ENCODE measurements at places on chromosomes 13 and 19.

GRCh38 chr13:113098162-113098732 is 7.3 kb upstream of the F7 start:
- DNase-seq: no peak
- H3K4me3 ChIP-seq: no peak overlapping the region
- H3K4me1 ChIP-seq: no peaks in the 10 kb centered on the region
- H3K36me3 ChIP-seq: no peaks in the 10 kb centered on the region

- H3K4me1 ChIP-seq: peaks cover 67% of the 10 kb centered on the region
- no peak overlapping the region for H3K4me3 ChIP-seq
- H3K27ac ChIP-seq: peak overlapping the region; percentile 100
- DNase-seq: peak; percentile 89
- H3K36me3 ChIP-seq: no peaks in the 10 kb centered on the region
- H3K27me3 ChIP-seq: no peaks in the 10 kb centered on the region
Observed at GRCh38 chr13:109154966-109155761, 525.8 kb downstream of the MYO16 start.

GRCh38 chr13:20069956-20070355 is 90.9 kb downstream of the GJA3 start:
- H3K27ac ChIP-seq: no peak overlapping the region
- no peaks in the 10 kb centered on the region for H3K4me1 ChIP-seq
- H3K36me3 ChIP-seq: peaks cover 82% of the 10 kb centered on the region
- no peaks in the 10 kb centered on the region for H3K27me3 ChIP-seq
- no peak overlapping the region for H3K4me3 ChIP-seq
- no peak for DNase-seq

DNA sequence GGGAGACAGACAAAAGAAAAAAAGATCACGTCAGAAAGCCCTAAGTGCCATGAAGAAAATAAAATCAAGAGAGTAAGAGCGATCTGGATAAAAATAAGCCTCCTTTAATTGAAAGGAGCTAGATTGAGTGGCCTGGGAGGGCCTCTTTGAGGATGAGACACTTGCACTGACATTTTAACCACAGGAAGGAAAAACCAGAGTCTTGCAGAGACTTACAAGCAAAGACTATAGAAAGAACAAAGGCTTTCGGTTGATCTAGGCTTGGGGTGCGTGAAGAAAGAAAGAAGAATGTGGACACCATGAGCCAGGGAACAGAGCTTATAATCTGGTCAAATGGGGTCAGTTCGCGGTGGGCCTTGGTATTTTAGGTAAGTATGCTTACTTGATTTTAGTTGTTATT is 342.7 kb downstream of the COG6 start:
- no peaks in the 10 kb centered on the region for H3K36me3 ChIP-seq
- H3K4me3 ChIP-seq: no peak overlapping the region
- DNase-seq: no peak

GRCh38 chr13:35706721-35707120 is 230.2 kb upstream of the MAB21L1 start:
- no peaks in the 10 kb centered on the region for H3K4me1 ChIP-seq
- no peaks in the 10 kb centered on the region for H3K36me3 ChIP-seq
- no peak overlapping the region for H3K4me3 ChIP-seq
- no peak for DNase-seq

DNA sequence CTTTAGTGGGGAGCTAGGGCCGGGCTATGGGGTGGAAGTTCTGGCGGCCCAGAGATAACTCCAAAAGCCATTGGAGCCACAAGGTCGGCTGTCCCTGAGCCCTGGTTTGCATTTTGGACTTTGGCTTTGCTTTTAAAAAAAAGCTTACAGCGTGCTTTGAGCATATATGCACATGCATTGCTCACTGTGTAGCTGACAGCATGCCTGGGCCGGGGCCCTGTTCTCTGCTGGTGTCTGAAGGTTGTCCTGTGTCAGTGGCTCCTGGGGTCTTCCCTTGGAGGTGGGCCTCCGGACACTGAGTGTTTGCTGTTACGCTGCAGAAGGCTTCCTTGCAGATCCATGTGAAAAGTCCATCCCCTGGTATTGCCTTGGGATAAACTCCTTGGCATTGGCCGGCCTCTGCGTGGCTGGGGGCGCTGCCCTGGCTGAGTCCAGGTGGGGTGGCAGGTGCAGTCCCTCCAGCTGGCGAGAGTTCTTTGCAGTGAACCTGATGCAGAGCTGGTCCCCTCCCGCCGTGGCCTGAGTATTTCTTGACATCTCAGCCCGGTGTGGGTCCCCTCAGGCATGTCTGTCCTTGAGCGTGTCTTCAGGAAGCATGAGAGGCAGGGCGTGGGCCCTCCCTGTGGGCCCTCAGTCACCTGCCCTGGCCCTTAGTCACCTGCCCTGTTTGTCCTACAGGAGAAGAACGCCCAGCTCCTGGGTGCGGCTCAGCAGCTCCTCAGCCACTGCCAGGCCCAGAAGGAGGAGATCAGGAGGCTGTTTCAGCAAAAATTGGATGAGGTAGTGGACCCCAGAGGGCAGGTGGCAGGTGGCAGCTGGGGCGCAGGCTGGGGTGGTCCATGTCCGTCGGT is 23.0 kb downstream of the PLEKHJ1 start:
- H3K27ac ChIP-seq: no peak overlapping the region
- H3K4me3 ChIP-seq: no peak overlapping the region
- no peaks in the 10 kb centered on the region for H3K27me3 ChIP-seq
- H3K36me3 ChIP-seq: peaks cover 71% of the 10 kb centered on the region
- no peaks in the 10 kb centered on the region for H3K4me1 ChIP-seq

- H3K4me1 ChIP-seq: no peaks in the 10 kb centered on the region
- no peaks in the 10 kb centered on the region for H3K27me3 ChIP-seq
- no peak overlapping the region for H3K4me3 ChIP-seq
- DNase-seq: no peak
- no peaks in the 10 kb centered on the region for H3K36me3 ChIP-seq
- no peak overlapping the region for H3K27ac ChIP-seq
Observed at GRCh38 chr19:50187937-50188336, 15.5 kb upstream of the MYH14 start.

DNA sequence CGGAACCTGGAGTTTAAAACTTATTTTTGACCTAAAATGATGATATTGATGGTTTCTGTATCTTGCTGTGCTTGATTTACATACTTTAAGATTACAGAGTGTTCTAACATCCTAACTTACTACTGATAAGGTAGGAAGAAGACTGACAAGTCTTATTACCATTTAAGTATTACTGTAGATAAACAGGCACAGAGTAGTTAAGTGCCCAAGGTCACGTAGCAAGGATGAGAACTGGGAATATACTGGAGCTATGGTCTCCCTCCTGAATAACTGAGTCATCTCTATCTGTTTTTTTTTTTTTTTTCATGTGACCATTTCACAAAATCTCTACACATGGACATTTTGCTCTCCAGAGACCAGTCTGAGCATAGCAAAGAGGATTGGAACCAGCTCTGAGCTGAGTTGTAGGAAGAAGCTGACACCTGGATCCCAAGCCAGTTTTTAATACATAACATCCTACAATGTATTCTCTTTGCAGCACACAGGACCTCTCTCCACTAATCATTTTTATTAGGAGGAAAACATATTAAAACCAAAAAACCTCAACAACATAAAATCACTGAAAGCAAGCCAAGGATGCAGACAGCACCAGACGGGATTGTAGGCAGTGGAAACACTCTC is 173.5 kb downstream of the DNAJC15 start:
- no peaks in the 10 kb centered on the region for H3K27me3 ChIP-seq
- no peaks in the 10 kb centered on the region for H3K36me3 ChIP-seq
- H3K4me3 ChIP-seq: no peak overlapping the region
- no peak for DNase-seq
- H3K4me1 ChIP-seq: no peaks in the 10 kb centered on the region

- H3K36me3 ChIP-seq: no peaks in the 10 kb centered on the region
- peak; percentile 66 for DNase-seq
- H3K27me3 ChIP-seq: no peaks in the 10 kb centered on the region
- H3K4me3 ChIP-seq: no peak overlapping the region
Observed at GRCh38 chr13:113672002-113672651, 5.1 kb downstream of the GRK1 start.

DNA sequence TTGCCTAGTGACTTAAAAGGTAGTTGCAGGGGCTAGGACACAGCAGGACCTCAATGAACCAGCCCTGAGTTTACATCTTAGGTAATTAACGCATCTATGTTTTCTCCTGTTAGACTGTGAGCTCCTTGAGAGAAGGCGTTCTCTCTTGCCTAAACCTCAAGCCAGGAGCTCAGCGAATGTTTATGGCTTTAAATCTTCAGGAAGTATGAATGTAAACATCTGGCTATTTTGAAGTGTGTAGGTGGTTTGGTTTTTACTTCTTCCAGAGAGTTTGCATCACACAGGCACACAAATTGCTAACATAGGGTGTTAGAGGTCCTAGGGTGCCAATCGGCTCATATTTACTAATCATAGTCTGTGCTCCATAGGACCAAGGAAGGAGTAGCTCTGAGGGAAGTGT is 387.7 kb upstream of the ZNF507 start:
- DNase-seq: no peak
- peaks cover 5% of the 10 kb centered on the region for H3K27me3 ChIP-seq
- no peaks in the 10 kb centered on the region for H3K4me1 ChIP-seq

DNA sequence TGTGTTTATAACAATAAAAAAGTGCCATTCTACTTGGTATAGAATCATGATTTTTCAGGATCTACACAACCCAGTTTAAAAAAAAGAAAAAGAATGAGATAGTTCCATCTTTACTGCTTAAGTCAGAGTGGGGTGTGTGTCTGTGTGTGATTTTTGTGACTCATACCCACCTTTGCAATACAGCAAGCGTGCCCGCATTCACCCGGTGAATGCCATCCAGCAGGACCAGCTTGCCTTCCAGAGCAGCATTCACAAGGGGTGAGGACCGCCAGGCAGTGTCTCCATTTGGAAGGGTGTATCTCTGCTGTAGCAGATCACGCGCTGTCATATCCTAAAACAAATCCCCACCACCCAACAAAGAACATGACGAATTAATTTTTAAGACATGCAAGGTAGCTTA is 127.7 kb downstream of the VWA8 start:
- no peak for DNase-seq
- H3K4me1 ChIP-seq: peaks cover 13% of the 10 kb centered on the region
- H3K27me3 ChIP-seq: no peaks in the 10 kb centered on the region
- peaks cover 10% of the 10 kb centered on the region for H3K36me3 ChIP-seq
- no peak overlapping the region for H3K27ac ChIP-seq

DNA sequence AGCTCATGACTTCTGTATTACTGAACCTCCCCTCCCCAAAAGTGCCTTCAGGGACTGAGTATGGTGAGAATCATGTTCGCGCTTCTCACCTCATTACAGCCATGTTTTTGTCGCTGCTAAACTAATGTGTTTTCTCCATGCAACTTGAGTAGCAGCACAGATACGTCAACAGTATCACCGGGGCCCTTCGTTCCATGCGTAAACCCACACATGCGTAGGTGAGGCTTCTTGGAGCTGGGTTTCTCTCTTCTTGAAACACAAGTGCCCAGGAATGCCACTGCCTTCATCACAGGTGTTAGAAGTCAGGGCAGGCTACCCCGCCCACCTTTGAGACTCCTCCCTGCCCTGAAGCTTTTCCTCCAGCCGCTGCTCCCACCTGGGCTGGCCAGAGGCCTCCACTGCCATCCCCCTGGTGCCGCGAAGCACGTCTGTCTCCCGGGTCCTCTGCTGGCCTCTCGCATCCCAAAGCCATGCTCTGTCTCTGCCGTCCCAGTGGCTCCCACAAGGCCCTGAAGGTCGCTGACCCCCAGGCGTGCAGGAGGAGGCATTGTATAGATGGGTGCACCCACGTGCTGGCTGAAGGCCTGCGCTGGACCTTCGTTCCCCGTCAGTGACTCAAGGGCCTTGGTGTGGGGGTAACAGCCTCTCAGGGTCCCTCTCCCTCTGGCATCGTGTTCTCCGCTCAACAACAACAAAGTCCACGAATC is 135.3 kb upstream of the MCF2L start:
- no peaks in the 10 kb centered on the region for H3K4me1 ChIP-seq
- H3K4me3 ChIP-seq: no peak overlapping the region
- H3K36me3 ChIP-seq: peaks cover 25% of the 10 kb centered on the region
- no peak for DNase-seq
- no peaks in the 10 kb centered on the region for H3K27me3 ChIP-seq

GRCh38 chr13:79745081-79745480 is 264.1 kb downstream of the NDFIP2 start:
- no peak for DNase-seq
- no peaks in the 10 kb centered on the region for H3K4me1 ChIP-seq
- no peaks in the 10 kb centered on the region for H3K27me3 ChIP-seq
- H3K36me3 ChIP-seq: no peaks in the 10 kb centered on the region
- H3K4me3 ChIP-seq: no peak overlapping the region

- no peak for DNase-seq
- H3K36me3 ChIP-seq: no peaks in the 10 kb centered on the region
- no peak overlapping the region for H3K4me3 ChIP-seq
- no peak overlapping the region for H3K27ac ChIP-seq
- H3K27me3 ChIP-seq: no peaks in the 10 kb centered on the region
Observed at GRCh38 chr13:48551329-48551728, 18.4 kb upstream of the RCBTB2 start.

- H3K27me3 ChIP-seq: no peaks in the 10 kb centered on the region
- H3K4me3 ChIP-seq: no peak overlapping the region
Observed at GRCh38 chr13:66576381-66576780, 653.8 kb downstream of the PCDH9 start.

GRCh38 chr19:35727956-35728706 is 10.3 kb downstream of the KMT2B start:
- no peak for DNase-seq
- H3K4me1 ChIP-seq: no peaks in the 10 kb centered on the region
- no peaks in the 10 kb centered on the region for H3K27me3 ChIP-seq
- no peak overlapping the region for H3K27ac ChIP-seq

DNA sequence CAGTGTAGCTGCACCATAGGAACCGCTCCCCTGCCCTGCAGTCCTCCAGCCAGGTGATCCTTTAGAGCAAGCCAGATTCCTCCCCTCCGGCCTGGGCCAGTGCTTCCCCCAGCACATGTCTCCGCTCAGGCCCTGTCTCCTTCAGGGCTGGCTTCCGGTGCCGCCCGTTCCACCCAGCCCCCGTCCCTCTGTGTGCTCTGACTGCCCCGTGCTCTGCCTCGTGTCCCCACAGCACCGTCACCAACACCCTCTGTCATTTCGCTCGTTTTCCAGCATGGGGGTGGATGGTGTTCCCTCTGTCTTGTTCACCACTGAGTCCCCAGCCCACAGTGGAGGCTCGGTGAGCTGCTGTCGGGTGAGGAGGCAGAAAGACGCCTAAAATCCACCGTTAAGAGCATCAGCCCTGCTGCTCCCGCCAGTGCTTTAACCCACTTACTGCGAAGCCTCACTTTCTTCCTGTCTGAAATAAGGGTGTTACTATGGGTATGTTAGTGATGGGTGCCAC is 54.5 kb downstream of the TSSK6 start:
- H3K4me3 ChIP-seq: no peak overlapping the region
- peaks cover 22% of the 10 kb centered on the region for H3K36me3 ChIP-seq
- no peaks in the 10 kb centered on the region for H3K27me3 ChIP-seq
- H3K27ac ChIP-seq: peak overlapping the region; percentile 69

GRCh38 chr19:23101241-23101640 is 15.6 kb upstream of the ZNF730 start:
- no peak overlapping the region for H3K4me3 ChIP-seq
- no peaks in the 10 kb centered on the region for H3K4me1 ChIP-seq
- H3K27ac ChIP-seq: no peak overlapping the region
- H3K27me3 ChIP-seq: no peaks in the 10 kb centered on the region
